ENCODE measurements at places on chromosomes 11 and 22.

DNA sequence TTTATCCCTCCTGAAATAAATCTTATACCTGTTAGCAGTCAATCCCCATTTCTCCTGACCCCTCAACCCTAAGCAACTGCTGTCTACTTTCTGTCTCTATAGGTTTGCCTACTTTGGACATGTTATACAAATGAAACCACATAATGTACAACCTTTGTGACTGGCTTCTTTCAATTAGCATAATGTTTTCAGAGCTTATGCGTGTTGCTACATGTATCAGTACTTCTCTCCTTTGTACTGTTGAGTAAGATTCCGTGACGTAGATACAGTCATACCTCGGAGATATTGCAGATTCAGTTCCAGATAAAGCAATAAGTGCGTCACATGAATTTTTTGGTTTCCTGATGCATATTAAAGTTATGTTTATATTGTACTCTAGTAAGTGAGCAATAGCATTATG, 127.3 kb downstream of the MORC2 start:
- no peak for DNase-seq

GRCh38 chr22:21652547-21653545, 10.7 kb downstream of the SDF2L1 start:
- no peak for DNase-seq

DNA sequence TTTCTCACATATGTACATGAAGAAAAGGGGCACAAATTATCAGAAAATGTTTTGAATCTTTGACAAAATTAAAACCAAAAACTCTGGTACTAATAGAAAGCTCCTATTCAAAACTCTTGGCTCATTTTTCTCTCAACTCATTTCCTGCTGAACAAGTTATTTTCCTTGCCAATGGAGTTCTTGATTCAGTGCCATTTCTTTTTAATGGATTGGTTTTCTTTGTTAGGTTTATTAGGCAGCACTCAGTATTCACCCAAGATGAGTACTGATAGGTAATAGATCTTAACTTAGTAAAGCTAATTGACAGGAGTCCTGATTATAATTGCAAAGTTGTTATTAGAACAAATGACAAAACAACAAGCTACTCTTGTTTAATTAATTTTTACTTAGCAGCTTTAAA, 279.4 kb upstream of the PDGFD start:
- no peak for DNase-seq

- DNase-seq, result peak; percentile 76
Measured at GRCh38 chr11:18383388-18384156, 10.8 kb upstream of the LDHA start.

DNA sequence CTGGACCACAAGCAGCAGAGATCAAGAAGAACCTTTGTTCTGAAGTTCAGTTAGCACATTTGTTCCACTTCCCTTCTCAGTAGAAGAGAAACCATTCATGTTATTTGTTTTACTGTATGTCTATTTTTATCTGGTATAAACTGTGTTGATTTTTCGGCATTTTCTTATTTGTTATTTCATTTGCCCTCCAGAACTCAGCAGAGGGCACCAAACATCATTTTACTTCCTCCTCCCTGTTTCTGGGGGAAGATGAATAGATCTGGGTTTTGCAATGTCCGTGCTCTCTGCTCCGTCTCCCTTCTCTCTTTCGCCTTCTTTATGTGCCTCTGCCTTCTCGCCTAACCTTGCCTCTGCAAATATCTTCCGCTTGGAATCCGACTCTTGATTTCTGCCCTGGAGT, 366.9 kb downstream of the NTM start:
- no peak for DNase-seq
